ENCODE measurements at places on chromosomes 11 and 22.

GRCh38 chr22:41799486-41800347 lies 762 bp upstream of the CCDC134 start:
- peak; percentile 36 for DNase-seq

GRCh38 chr11:134888821-134889220 lies 476.8 kb upstream of the B3GAT1 start:
- no peak for DNase-seq

DNA sequence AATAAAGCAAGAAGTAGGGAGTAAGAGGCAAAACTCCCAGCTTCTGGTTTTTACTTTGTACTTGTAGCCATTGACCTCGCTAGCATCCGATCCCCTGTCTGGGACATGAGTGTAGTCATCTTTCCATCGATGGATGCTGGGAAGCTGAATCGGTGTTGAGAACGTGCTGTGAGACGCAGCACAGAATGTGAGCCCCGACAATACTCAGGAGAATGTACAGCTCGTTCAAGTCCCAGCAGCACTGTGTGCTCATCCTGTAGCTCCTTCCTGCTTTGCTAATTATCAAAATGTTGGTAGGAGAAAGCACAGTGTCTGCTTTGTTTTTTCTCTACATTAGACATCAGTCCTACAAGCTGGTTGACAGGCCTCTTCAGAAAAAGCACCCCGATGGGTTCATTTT lies 56.6 kb downstream of the JAM3 start:
- DNase-seq, result no peak

GRCh38 chr11:33533386-33534052 lies 167.1 kb downstream of the C11orf91 start:
- no peak for DNase-seq

- DNase-seq, result no peak
Measured at GRCh38 chr11:128294001-128294670, 293.2 kb downstream of the ETS1 start.

- DNase-seq, result peak; percentile 42
Measured at GRCh38 chr22:17842386-17842785, 68.1 kb upstream of the BID start.

DNA sequence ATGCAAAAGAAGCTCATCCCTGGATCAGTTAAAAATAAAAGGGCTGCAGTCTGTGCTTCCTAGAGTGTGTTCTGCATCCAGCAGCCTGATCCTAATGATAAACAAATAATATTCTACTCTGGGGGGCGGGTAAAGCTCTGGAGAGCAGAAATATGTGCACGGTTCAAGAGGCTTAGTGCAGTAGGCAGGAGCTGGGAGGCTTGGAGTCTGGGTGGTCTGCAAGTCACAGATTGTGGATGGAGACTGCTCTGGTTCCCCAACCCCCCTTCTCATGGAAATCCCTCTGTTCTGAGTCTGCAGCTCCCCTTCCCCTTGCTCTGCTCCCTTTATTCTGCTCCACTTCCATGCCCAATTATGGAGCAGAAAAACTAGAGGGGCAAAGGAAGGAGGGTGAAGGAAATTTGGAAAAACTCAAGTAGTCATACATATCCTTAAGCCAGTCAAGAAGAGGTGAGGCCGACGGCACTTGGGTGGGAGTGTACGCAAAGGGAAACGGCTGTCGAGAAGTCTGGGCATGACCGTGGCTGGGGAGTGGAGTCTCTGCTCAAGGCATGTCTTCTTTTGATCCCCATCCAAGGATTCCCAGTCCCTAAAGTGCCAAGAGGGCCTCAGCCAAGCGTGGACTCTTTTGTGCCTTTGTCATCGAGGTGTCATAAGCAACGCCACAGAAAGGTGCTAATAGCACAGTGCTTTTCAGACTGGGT lies 16.3 kb upstream of the CLMP start:
- DNase-seq, result no peak

- DNase-seq, result peak; percentile 37
Measured at GRCh38 chr22:42635531-42635930, 4.9 kb downstream of the ATP5MGL start.

DNA sequence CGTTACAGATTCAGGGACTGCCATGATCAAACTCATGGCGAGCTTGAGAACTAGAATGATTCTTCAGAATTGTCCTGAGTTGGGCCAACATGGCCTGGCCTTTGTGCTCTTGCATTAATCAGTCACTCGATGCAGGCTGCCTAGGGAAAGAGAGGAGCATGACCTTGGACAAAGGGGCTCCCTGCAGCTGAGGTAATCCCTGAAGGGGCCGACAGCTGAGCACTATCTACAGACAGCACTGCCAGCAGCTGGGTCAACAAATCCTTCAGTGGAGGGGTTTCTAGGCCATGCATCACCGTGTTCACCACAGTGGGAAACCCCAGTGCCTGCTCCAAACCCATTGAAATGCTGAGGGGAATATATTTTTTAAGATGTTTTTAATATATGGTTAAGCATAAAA lies 159.5 kb upstream of the POU2AF2 start:
- DNase-seq, result no peak

GRCh38 chr22:49999946-50000586 lies 12.5 kb downstream of the IL17REL start:
- peak; percentile 19 for DNase-seq

DNA sequence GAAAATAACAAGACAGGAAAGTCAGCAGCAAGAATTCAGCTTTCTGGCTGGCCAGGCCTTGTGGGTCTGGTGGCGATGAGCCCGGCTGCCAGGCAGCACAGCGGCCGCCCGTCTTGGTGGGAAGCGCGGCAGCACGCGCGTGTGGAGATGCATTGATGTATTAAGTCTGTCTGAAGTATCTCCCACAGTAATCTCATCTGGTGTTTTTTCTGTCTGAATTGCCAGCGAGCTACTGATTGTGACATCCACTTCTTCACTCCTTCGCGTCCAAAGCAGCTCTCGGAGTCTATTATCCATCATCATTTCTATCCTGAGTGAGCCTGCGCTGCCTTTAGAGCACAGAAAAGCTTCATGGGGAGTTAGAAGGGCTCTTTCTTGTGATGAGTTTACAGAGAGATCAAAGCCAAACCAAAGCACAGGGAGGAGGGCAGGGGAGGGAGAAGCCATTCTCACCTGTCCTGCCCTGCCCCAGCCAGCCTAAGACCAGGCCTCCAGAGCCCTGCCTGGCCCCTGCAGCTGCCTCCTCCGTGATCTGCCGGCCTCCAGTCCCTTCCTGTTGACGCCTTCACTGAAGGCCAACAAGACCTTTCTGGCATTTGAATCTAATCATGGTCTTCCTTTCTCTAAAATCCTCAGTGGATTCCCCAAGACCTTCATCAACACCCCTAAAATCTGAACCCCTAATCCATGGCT lies 1419.0 kb downstream of the TBC1D22A start:
- no peak for DNase-seq

- DNase-seq, result no peak
Measured at GRCh38 chr11:73995247-73995646, 12.6 kb upstream of the UCP2 start.

DNA sequence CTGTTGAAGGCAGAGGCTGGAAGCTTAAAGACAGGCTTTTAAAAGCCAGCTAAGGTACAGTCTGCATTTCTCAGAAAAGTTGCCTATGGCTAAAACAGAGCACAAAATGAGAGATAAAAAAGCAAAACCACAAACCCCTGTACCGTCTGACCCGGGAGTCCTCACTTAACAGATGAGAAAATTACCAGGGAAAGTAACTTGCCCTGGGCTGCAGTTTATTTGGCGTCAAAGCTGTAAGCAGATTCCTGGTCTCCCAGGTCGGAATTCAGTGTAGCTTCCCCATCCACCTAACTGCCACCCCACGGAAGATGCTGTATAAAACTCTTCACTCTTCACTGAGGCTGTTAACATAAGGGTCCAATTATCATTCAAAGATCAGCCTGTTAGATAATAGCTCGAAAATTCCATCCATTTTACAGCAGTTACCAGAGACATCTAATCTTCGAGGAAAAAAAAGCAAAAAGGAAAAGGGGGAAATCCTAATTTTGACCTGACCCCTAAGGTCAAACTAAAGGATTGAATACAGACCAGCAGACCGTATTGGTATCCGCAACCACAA lies 1.5 kb downstream of the TCF20 start:
- no peak for DNase-seq

GRCh38 chr11:62062223-62062861 lies 61.5 kb upstream of the INCENP start:
- DNase-seq, result no peak

- no peak for DNase-seq
Measured at GRCh38 chr11:63508009-63508408, 2.1 kb downstream of the LGALS12 start.

DNA sequence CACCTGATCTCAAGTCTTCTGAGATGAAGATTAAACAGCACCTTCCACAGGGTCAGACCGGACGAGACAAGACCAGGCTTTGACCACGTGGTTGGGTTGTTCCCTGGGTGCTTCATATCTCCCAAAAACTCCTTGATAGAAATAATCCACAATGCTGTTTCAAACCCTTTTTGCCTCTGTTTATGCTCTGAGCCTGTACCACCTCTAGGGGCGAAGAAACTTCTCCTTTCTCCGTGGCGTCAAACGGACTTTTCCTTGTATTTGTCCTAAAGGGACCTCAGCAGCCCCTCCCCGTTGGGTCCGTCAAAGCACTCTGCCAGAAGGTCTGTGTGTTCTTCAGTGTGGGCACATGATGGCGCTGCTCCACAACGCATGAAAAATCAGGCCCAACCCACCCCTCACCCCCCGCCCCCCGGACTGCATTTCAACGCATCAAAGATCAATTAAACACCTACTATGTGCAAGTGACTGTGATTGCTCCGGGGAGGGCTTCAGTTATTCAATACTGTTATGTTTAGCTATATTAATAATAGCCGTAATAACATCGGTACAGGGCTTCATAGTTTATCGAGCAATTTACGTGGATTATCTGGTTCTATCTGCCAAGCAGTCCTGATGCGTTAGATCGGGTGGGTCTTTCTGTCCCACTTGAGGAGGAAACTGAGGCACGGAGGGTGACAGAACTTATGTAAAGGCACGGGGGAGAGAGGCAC lies 17.3 kb upstream of the EIF3D start:
- DNase-seq, result peak; percentile 60

DNA sequence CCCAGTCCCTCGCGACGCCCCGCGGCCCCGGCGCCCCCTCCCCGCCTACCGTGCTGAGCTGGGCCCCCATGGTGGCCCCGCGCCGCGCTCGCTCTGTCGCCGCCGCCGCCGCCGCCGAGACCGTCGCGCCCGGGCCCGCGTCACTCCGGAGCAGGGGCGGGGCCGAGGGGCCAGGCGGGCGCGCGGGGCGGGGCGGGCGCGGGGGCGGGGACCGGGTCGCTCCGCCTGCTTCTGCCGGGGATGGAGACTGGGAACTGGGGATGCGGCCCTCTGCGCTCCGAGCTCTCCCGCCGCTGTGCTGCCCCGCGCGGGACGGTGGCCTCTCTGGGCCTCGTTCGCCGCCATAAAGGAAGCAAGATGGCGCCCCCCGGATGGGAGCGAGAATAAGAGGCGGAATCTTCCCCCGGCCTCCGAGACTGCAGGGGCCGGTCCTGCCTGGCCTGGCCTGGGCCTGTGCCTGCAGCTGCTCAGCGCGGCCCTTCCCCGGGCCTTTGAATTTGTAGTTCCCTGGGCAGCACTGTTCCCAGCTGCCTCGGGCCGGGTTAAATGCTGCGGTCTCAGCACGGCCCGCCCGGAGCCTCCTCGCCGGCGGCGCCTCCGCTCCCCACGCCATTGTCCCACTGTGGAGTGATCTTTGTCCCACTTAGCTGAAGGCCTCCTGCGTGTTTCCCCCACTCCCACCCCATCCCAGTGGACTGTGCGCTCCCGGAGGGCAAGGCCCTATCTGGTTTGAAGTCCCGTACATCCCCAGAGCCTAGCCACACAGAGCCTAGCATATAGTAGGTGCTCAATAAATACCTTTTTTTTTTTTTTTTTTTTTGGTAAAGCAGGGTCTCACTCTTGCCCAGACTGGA lies at the start of gene CYB5R3:
CYB5R3 (minus strand) TSS at position 147 of the 854 bp plus-strand sequence; CDS start at position 70, 77 bp downstream.
- peak; percentile 88 for DNase-seq

DNA sequence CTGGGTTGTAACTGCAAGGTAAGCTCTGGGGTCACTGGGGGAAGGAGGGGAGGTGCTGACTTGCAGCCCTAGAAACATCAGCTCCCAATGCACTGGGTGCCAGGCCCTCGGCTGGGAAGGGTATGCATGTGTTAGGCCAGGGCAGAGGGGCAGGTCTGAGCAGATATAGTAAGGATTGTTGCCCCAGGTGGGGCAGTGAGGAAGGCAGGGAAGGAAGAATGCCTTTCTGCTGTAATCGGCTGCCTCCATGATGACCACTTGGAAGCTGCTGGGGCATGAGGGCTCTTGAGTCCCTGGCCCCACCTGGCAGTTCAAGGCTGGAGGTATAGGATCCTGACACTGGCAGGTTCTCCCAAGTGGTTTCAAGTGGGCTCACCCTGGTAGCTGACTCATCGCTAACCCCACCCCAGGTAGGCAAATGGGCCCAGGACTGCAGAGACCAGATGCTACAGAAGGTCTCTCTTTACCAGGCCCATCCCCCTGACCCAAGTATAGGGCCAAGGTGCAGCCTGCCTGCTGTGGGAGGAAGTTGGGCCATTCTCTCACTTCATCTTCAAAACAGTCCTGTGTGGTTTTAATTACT lies 56.7 kb downstream of the TIMP3 start:
- DNase-seq, result no peak

DNA sequence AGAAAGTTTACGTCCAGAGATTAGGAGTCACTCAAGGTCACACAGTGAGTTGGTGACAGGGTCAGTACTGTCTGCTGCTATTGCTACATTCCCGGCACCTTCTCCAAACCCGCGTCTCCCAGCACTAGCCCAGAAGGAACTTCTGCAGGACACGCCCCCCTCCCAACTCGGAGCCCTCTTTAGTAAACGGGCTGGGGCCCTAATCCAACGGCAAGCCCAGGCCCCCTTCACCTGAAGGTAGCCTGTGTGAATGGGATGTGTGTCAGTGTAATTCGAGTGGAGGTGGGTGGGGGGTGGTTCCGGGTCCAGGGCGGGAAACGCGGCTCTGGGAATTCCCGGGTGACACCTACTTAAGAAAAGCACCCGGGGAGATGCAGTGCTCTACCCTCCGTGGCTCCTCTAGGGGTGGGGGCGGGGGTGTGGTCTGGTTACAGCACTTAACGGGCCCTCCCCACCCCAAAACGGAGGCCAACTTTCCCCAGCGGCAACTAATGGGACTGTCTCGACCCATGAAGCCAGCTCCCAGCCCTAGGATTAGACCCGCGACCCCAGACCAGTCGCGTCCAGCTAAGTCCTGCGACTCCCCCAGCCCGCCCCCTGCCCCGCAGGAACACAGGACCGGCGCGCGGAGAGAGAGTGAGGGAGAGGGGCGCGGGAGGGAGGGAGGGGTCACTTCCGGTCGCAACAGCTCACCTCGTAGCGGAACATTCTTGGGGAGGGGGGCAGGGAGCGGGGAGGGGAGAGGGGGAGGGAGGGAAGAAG lies 468 bp downstream of the PATL1 start:
- peak; percentile 76 for DNase-seq
